ENCODE measurements at places on chromosomes 6 and 20.

DNA sequence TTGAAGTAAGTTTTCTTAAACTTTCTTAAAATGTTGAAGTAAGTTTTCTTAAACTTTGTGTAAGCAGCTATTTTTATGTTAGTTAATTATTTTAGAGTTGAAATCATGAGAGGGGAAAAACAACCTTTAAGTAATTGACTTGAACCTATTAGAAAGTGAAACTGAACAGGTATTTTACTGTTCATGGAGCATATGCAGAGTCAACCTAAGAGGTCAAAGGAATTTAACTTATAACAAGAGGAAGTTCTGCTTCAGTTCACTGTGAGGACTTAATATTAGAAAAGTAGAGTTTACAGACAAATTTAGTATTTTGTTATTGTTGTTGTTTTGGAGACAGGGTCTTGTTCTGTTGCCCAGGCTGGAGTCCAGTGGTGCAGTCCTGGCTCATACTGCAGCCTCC, 38.0 kb downstream of the CDYL start:
- peak; percentile 46 for DNase-seq

DNA sequence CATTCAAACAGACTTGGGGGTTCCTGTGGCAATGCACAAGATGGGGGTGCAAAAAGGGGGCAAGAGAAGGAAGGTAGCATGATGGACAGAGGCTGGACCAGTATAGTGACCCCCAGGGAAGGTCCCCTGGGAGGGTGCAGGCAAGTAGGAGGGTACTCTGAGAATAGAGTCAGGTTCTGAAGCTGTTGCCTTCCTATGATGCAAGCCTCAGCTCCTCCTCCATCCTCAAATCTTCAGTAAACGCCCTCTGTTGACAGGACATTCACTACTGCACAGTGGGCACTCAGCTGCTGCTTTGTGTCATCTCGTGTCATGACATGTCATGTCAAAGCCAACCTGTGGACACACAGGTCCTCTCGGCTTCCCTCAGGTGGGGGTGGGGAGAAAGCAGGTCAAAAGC, 5.8 kb upstream of the SDCBP2 start:
- no peak for DNase-seq

DNA sequence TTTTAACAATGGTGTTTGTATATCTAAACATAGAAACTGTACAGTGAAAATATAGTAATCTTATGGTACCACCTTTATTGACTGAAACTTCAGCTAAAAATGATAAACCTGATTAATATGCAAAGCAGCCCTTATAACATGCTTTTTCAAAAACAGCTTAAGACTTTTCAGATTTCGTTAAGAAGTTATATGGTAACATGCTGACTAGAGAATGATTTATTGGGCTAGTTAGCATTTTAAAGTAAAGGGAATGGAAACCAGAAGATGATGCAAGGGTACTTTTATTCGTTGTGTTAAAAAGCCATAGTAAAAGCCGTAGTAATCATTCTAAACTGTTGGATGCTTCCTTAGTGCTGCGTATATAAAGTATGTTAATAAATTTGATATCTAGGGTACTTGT, 50.5 kb downstream of the CBFA2T2 start:
- no peak for DNase-seq

DNA sequence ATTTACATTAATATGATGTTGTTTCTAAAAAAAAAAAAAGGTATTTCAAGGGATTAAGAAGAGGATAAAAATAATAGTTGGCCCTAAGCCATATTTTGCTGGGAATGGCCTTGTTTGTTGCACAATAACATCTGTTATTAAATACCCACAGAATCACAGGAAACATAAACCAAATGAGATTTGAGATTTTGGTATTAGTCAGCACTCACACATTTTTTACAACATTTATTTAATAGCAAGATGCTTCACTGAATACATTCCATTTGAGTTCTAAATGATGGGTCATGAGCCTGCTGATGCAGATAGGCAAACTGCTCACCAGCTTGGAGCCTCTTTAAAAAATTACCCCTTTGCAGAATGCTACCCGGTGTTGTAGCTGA, 92.9 kb upstream of the ENPP5 start:
- DNase-seq: no peak

GRCh38 chr20:62823688-62824475, 7.0 kb downstream of the COL9A3 start:
- no peak for DNase-seq

- DNase-seq: no peak
These were observed 123.4 kb downstream of the LY86 start for GRCh38 chr6:6711832-6712448.

- DNase-seq: peak; percentile 55
These were observed 18.7 kb downstream of the UQCC2 start for GRCh38 chr6:33692760-33693158.

GRCh38 chr6:13098793-13099570, 229.4 kb downstream of the TBC1D7 start:
- DNase-seq: no peak

Measured in CD4-positive, CD25-positive, alpha-beta regulatory T cell (primary cell).